ENCODE measurements at places on chromosomes 13 and 19. TPM values are rescaled to one million over a fixed set of nuclear protein-coding genes. Genes with fewer than 3 reads are reported as not detected.

Gene SMAD9
- 0.15 TPM for total RNA-seq

Gene ADGRE2
- 2.1 TPM for total RNA-seq

GRCh38 chr19:23525276-23525852 lies 130.1 kb upstream of the ZNF91 start:
- no peak for DNase-seq

- no peak for DNase-seq
Measured at GRCh38 chr19:16349551-16350152, 25.0 kb downstream of the KLF2 start.

DNA sequence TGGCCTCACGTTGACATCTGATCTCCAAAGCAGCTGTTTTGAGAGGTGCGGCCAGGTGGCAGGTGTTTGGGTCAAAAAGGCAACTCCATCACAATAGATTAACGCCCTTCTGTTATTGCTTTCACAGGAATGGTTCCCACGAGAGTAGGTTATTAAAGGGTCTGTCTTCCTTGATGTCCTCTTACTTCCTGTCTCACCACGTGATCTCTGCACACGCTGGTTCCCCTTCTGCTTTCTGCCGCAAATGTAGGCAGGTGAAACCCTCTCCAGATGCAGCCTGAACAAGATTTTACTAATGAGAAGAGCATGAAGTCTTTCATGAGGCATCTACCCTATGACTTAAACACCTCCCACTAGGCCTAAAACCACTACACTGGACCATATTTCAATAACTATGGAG lies 22.8 kb upstream of the ZNF564 start:
- DNase-seq = no peak

- DNase-seq = no peak
Measured at GRCh38 chr19:13583114-13583513, 76.8 kb upstream of the CACNA1A start.

- DNase-seq = no peak
Measured at GRCh38 chr19:16002406-16003384, 53.9 kb downstream of the OR10H4 start.

- DNase-seq = no peak
Measured at GRCh38 chr19:41626278-41626677, 596 bp downstream of the CEACAM4 start.

DNA sequence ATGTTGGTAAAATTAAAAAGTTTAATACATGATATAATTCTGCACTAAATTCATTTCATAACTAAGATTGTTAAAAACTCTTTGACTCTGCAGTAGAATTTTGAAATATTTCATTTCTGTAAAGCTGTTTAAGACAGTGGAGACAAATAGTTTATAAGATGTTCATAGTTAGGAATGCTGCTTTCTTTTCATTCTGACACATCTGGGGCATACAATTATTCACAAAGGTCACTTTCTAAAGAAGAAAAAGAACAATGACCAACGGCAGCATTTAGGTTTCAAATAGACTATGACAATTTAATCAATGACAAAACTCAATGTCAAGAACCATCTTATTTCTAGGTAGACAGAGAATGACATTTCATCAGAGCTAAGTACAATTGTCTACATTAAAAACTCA lies 1422.1 kb downstream of the PCDH9 start:
- no peak for DNase-seq

Gene CCDC169
- not detected for total RNA-seq

Gene CD79A
- 4.9 TPM for total RNA-seq

Gene PRR19
- not detected for total RNA-seq

DNA sequence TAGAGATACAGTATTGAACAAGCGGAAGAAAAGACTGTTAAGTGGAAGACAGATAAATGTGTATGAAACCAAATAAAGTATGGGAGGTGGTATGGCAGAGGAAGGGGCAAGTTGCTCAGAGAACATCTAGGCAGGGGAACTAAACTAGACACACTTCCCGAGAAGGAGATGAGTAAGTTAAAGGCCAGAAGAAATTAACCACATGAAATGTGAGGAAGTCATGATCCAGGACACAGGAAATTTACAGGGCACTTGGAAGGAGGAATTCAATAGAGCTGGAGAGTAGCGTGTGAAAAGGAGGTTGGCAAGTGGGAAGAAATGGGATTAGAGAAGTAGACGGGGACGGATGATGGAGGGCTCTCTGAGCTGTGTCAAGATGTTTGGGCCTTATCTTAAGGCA lies 208.8 kb downstream of the COG6 start:
- no peak for DNase-seq

DNA sequence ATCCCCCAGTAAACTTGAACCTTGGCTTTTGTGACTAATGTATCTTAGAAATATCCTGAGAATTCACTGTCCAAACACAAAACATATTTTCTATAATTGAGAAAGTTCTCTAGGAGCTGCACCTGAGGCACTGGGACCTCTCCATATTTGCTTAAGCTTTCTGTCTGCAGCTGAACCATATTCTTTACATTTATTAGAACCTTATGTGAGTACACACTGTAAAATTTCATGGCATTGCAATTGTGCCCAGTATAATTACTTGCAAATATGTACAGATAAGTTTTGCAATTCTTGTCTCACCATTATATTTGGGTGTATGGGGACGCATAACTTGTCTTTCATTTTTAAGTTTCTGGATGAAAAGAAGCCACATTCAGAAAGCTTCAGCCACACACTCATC lies 280.7 kb upstream of the KLHL1 start:
- no peak for DNase-seq

Gene AP1M2
- total RNA-seq = not detected

Gene UPF3A
- 50.0 TPM for total RNA-seq

Gene WDR18
- 23.8 TPM for total RNA-seq

GRCh38 chr13:78750735-78751134 lies 91.8 kb upstream of the OBI1 start:
- DNase-seq = no peak

Gene GARIN5A
- total RNA-seq = 0.64 TPM

Gene RFX1
- 23.2 TPM for total RNA-seq

DNA sequence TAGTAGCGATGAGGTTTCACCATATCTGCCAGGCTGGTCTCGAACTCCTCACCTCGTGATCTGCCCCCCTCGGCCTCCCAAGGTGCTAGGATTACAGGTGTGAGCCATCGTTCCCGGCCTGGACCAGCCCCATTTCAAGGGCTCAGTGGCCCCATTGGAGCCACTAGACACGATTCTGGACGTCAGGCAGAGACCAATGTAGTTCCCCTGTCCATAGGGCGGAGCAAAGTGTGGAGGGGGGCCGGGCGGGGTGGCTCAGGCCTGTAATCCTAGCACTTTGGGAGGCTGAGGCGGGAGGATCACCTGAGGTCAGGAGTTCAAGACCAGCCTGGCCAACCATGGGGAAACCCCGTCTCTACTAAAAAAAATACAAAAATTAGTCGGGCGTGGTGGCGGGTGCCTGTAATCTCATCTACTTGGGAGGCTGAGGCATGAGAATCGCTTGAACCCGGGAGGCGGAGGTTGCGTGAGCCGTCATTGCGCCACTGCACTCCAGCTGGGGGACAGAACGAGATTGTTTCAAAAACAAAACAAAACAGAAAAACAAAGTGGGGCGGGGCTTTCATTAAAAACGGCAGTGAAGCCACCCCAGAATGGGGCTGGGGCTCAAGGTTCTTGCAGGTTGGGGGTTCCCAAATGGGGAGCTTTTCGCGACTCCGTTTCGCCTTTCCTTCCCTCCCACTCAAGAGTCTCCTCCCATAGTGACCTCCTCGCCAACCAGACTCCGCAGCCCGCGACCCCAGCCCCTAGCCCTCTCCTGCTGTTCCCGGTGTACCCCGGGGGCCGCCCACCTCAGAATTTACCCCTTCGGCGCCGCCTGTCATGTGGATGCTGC lies 758 bp upstream of the TECR start:
- no peak for DNase-seq

DNA sequence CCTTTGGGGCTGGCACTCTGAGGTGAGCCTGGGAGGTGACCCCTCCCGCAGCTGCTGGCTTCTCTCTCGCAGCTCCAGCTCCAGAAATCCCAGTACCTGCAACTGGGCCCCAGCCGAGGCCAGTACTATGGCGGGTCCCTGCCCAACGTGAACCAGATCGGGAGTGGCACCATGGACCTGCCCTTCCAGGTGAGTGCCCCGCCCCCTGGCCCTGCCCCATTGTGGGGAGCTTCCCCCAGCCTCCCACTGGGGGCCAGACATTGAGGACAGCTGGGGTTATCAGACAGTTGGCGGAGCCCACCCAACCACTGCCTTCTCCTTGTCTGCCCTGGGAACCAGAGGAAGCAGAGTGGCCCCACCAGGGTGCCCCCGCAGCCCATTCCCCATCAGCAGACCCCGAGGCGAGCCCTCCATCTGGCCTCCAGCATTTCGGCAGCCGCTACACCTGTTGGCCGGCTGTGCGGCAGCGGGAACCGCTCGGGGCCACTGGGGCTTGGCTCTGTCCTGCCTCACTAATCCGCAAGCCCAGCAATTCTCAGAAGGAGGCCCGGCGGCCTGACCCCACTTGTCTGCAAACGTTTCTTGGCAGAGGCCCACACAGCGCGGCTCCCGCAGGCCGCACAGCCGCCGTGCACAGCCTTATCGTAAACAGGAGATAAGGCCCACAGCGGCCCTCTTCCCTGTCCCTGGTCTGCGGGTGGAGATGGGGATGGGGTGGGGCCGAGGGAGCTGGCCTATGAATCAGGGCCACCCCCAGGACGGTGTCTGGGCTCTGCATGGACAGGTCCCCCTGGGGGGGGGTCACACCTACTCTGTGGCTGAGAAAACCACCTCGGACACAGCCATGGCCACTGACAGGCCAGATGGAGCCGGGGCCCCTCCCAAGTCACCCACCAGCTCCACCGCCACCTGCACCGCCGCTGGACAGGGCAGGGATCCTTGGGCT lies 48.0 kb downstream of the COMP start:
- DNase-seq = no peak

DNA sequence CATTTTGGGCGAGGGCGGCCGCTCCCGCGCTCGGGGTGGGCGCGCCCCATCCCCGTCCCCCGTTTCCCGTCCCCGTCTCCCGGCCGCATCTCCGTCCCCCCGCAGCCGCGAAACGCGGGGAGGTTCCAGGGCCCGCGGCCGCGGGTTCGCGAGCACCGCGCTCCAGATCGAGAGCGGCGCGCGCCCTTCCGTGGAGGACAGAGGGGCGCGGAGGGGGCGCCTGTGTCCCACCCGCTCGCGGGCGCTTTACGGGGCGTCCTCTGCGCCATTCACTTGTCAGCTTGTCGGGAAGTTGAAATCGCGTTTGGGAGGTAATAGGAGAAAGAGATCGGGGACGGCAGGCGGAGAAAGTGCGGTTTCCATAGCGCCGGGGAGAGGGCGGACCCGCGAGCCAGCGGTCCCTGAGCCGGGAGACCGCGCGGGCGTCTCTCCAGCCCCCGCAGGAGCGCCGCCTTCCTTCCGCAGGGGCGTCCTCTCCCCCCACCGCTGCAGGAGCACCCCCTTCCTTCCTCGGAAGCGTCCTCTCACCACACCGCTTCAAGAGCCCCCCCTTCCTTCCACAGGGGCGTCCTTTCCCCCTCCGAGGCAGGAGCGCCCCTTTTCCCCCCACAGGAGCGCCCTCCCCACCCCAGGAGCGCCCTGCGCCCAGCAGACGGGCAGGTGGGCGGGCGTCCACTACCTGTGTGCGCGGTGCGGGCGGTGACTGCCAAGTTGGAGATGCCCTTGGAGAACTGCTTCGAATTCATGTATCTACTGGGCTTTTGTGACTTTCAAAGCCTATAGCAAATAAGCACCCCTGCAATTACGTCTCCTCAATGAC lies 962 bp upstream of the IRS2 start:
- peak; percentile 38 for DNase-seq

Gene COX6B2
- 0.57 TPM for total RNA-seq

DNA sequence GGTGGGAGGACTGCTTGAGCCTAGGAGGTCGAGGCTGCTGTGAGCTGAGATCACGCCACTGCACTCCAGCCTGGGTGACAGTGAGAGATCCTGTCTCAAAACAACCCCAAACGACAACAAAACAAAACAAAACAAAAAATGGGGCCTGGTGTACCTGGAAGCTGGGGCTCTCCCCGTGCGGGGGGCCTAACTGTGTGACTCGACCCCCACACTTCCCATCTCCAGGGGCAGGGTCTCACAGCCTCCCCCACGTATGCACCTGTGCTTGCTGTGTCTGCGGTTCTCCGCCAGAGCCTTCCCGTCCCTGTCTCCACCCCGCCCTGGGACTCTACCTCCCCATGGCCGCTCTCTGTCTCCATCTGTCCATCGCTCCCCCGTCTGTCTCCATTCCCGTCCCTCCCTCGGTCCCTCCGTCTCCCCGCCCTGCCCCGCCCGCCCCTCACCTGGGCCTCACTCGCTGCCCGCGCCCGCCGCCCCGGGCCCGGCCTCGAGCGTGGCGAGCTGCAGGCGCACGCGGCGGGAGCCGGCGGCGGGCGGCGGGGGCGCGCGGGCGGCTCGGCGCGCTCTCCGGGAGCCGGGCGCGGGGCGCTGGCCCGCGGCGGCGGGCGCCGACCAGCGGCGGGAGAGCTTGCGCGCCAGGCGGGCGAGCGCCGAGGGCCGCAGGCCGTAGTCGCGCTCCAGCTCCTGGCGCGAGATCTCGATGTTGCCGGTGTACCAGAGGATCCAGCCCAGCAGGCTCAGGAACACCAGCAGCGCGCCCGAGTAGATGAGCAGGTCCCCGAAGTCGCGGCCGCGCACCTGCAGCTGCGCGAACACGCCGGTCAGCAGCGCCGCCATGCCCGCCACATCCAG lies 587 bp downstream of the TMEM238 start:
- DNase-seq = peak; percentile 24

GRCh38 chr19:11860721-11861120 lies 12.2 kb downstream of the ZNF439 start:
- no peak for DNase-seq

Gene CUL4A
- 76.4 TPM for total RNA-seq

Gene SELENOV
- not detected for total RNA-seq

Gene NDUFA13
- 196 TPM for total RNA-seq

DNA sequence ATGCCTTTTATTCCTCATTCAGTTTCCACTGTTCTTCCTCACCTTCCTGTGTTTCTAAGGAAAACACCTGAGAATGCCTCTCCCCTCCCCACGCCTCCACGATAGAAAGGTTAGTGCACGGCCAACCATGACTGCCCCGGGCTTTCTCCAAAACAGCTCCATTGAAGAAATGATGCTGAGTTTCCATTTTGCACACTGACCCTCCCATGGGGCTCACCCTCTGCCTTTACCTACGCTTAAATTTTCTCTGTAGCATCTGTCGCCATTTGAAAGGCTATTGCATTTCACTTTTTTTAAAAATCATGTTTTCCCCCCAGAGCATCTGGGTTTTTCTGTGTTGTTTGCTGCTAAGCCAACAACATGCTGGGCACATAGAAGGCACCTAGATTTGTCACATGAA lies 48.2 kb downstream of the ABCC4 start:
- DNase-seq = no peak

All from CD4-positive, CD25-positive, alpha-beta regulatory T cell (primary cell).